Activated gamma-delta T cell treated with anti-CD3 and anti-CD28 coated beads, Interleukin-2, amount 50 U/mL, for 16 hours (primary cell): ENCODE measurements at places on chromosomes 2 and 18.

DNA sequence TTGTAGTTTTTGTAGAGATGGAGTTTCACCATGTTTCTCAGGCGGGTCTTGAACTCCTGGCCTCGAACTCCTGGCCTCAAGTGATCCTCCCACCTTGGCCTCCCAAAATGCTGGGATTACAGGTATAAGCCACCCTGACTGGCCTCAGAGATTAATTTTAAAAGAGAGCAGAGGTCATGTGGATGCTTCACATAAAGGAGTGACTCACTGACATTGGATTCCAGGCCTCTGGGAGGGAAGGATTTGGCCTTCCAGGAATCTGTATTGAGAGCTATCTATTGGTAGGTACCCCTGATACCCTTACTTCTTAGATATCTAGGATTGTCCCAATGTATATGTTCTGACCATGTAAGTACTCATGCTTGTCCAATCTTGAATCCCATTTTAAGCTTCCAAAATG is 138.4 kb downstream of the FAM161A start:
- DNase-seq: no peak

GRCh38 chr2:107545851-107546250 is 280.8 kb upstream of the RGPD4 start:
- DNase-seq: no peak

DNA sequence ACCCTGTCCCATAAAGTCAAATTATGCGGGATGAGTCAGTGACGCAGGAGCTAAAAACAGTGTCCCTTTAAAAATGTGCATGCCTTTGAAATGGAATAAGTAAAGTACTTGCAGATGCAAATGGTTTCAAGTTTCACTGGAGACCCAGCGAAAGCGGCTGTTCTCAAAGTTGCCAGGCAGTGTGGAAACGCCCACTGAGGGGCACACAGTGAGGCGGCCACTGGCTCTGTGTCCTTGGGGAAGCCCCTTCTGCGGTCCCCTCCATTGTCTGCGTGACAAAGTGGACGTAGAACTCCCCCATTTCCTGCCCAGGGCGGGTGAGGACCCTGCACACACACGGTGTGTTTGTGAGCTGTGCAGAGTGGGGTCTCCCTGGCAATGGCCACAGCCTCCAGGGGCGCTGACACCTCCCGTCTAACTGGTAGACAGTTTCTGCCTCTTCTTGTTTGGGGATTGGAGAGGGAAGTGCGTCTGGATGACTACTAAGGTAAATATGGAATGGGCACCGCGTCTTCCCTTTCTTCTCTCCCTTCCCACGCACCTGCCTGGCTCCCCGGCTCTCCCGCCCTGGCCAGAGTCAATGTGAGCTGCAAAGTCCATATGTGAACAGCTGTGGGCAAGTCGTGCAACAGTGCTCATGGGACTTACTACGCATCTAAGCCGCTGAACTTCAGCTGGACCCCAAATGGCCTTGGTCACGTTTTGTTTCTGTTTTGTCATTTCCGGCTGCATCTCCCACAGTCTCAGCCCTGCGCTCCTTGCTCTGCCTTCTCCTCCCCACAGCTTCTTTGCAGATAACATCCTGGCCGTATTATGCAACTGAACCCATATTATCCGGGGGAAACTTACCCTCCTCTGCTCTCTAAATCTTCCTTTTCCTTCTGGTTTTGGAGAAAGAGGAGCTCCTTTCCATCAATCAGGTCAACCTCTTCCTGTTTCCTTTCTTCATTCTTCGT is 33.7 kb upstream of the ZNF516 start:
- no peak for DNase-seq

- no peak for DNase-seq
Observed at GRCh38 chr2:50455351-50455939, 576.5 kb downstream of the NRXN1 start.

GRCh38 chr2:1992280-1992679 is 248.0 kb upstream of the PXDN start:
- DNase-seq: no peak

- no peak for DNase-seq
Observed at GRCh38 chr2:5616019-5616418, 76.2 kb upstream of the SOX11 start.

DNA sequence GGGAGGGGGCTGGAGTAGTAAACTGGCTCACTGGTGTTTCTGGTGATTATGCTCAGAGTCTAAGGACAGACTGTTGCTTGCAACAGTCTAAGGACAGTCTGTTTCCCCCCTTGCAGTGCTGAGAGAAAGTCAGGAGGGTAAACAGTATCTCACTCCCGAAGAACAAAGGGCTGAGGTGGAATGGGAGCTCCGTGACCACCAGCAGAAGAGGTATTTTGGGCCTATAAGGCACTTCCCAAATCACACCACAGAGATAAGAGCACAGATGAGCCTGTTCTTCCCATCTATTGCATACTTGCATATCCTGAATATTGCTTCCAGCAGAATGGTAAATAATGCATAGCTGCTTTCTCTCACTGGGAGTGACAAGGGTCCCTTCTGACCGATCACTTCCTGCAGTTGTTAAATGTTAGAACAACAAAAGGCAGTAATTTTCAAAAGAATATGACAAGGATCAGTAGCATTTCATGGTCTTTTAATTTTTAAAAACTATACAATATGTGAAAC is 160.4 kb upstream of the LYPD1 start:
- DNase-seq: no peak

- DNase-seq: no peak
Observed at GRCh38 chr18:61608316-61608715, 275.1 kb downstream of the CDH20 start.

GRCh38 chr18:48901145-48902022 is 49.4 kb downstream of the SMAD7 start:
- no peak for DNase-seq

DNA sequence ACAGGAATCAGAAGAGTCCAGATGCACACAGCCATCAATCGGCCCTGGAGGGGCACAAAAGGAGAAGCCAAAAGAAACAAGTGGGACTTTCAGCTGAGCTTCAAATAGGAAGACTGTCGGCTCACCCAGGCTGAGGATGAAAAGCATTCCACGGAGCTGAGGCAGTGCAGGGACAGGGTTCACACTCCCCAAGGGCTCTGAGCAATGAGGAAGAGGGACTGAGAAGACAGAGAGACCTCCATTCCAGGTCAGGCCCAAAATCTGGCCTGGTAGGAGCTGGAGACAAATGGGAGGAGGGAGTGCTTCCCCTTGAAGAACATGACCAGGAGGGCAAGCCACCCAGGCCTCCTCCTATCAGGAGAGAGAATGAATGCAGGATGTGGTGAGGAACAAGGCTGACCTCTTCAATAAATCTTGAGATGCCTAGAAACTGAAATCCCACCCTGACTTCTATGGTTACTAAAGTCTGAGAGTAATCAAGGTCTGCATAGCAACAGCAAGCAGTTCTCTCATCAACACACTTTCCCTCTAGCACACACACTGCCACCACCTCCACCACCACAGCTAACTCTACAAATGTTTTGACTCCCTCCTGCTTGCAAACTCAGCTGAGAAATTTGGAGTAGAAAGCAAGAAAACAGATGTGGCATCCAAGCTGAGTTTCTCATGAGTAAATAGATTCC is 434.4 kb downstream of the TNS1 start:
- DNase-seq: no peak

DNA sequence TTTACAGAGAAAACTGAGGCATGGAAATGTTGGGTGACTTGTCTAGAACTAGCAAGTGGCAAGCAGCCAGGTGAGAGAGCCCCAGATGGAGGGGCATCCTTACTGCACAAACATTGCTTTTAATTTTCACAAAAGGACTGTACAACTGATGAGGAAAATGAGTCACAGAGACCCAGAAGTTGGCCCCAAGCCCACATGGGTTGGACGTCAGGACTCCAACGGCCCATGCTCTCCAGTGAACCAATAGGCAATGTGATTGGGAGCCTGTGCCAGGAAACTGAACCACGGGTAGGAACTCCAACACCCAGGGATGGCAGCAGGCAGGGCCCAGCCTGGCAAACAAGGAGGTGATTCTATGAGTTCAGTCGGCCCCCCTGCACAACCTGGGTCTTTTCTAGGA is 50.8 kb downstream of the PID1 start:
- no peak for DNase-seq

DNA sequence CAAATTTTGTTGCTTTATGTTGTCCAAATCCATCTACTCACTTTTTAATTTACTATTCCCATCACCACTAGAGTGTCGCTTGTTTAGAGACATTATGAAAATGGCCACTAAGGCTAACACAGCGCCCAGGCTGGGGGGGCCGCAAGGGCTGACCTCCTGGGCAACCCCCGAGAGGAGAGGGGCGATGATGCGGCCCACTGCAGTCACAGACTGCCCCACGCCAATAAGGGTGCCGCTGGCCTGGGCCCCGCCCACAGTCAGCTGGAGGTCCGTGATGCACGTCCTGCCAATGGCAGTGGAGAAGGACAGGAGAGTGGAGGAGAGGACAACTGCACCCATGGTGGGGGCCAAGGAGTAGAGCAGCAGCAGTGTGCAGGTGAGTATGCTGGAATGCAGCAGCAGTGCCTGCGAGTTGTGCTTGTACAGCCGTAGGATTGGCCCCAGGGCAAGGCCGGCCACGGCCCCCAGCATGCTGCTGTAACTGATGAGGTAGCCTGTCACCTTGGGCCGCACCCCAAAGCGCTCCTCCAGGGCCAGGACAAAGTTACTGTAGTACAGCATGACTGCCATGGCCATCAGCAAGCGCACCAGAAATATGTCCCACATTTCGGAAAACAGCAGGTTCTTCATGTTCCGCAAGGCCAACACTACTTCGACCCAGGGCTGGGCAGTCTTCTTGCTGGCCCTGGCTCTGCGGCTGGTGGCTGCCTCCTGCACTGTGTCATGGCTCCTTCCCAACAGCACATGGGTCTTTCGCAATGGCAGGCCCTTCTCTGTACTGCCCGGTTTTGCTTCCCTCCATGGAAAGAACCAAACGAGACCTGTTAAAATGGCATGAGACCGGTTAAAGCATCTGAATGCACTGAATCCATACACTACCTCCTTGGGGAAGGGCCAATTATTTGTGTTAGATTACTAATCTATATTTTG is 43.2 kb upstream of the TMEM182 start:
- no peak for DNase-seq

DNA sequence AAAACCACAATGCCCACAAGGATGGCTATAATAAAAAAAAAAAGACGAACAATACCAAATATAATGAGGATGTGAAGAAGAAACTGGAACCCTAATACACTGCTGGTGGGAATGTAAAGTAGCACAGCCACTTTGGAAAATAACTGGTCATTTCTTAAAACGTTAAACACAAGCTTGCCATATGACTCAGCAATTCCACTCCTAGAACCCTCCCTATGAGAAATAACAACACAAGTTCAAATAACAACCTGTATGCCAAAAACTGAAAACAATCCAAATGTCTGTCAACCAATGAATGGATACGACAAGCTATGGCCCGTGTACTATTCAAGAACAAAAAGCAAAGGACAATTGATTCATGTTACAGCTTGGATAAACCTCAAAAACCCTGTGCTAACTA is 7.0 kb upstream of the ALPK2 start:
- DNase-seq: no peak

- no peak for DNase-seq
Observed at GRCh38 chr2:234950730-234951663, 820 bp upstream of the SH3BP4 start.

- no peak for DNase-seq
Observed at GRCh38 chr2:197001921-197002320, 75.4 kb upstream of the PGAP1 start.

- no peak for DNase-seq
Observed at GRCh38 chr18:8008033-8008432, 440.9 kb downstream of the PTPRM start.

DNA sequence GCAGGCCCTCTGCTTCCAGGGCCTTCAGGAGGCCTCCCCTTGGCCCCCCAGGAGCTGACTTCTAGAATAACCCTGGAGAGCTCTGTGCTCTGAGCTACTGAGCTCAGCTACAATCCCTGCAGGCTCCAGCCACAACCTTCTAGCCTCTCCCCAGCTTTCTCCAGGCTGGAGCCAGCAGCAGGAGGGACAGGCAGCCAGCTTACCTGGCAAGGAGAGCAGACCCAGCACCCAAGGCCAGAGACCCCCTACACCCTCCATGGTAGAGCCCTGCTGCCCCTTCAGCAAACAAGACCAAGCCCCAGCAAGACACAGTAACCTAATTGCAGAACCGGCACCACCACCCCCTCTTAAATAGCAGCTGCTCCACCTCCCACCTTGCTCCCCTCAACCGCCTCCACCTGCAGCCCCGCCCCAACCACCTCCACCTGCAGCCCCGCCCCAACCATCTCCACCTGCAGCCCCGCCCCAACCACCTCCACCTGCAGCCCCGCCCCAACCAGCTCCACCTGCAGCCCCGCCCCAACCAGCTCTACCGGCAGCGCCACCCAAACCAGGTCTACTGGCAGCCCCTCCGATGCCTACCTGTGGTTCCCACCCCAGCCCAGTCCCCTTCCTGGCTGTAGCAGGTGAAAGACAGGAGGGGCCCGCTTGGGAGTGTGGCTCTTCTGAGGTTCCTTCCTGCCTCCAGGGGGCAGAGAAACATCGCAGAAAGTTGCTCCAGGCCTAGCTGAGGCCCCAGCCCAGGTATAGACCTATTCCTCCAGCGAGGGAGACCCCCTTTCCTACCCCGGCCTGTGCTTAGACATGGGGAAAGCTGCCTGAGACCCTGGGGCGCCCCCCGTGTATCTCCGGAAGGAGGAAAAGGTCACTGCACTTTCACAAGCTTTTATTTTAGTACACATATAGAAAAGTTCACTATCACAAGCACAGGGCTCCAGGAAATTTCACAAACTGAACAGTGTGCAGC is at the start of gene ASTL:
Gene ASTL, minus strand, starts transcription at position 324 of the 967 bp plus-strand sequence. Its CDS starts 66 bp downstream, at position 258.
- DNase-seq: peak; percentile 40

DNA sequence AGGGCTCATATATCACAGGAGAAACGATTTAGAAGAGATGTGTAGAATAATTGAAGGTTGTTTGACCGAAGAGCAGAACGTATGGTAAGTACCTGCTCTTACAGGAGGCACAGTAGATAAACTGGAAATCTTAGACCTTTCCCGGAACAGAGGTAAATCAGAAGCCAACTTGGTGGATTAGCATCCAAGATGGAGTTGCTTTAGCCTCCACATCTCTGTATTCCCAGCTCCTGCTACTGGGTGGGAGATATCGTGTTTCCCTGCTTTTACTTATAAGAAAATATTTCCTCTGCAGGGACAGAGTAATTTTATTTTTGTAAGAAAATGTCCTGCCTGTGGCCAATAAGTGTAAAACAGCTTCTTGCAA is 164.5 kb downstream of the SLC39A10 start:
- DNase-seq: no peak

DNA sequence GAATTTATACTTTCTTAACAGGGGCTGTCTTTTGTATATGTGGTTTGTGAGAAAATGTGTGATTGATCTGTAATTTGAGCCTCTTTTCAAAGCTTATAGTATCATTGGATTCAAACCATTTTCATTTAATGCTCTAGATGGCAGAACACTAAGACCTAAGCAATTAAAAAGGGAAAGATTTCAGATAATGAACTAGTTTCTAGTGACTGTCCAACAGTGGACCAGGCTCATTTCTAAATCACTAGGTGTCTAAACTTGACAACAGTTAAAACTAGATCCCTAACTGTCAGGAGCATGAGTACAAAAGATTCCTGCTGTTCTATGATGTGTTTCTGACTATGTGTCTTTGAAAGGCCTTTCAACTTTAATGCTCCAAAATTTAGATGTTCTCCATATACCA is 54.6 kb downstream of the ANKRD44 start:
- no peak for DNase-seq
